ENCODE measurements at places on chromosomes 4 and X.

GRCh38 chrX:53077207-53078197 is 4.7 kb upstream of the TSPYL2 start:
- no peak for DNase-seq

DNA sequence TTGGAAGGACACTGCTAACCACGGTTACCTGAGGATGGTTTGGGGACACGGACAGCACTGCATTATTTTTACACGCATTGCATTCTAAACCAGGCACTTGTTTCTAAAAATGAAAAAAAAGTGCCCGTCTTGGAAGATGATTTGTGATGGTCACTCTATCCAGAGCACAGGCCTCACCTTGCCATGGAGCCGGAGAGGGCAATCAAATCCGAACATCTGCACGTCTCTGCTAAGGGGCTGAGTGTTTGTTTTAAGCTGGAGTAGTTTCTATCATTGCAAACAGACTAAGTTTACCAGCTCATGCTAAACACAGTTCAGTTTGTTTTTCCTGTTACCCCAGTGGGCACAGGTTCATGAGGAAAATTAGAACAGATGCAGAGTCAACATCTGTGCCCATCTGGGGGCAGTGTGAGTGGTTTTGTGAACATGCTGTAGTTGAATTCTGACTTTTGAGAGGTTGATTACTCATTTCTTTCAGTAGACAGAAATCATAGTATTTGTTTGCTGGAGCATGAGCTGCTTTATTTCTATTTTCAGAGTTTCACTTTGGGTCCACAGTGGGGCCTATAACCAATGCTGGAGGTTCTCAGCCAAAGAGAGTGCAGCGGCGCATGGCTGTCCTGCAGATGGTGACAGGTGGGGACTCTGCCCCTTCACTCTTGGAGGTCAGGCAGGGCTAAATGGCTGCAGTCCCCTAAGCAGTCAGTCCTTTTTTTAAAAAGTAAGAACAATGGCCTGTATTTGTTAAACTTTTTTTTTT is 65.4 kb upstream of the ENPP6 start:
- DNase-seq, result no peak

GRCh38 chrX:10574663-10575062 is 45.7 kb downstream of the MID1 start:
- no peak for DNase-seq

GRCh38 chr4:107599841-107600240 is 120.2 kb downstream of the PAPSS1 start:
- no peak for DNase-seq

DNA sequence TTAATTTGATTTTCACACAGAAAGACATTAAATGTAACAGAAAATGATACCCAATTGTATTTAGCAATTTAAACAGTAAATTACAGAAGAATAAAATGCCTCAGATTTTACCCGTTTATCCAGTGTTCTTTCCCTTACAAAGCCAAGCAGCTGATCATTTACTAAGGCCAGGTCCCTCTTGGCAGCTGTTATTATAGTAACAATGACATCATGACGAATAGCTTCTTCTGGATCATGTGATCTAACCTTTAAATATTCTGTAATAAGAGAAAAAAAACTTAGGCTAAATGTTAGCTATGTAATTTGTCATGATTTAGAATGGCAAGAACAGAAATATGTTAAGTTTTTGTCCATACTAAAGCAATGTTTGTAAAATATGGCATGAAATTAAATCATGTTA is 69.4 kb downstream of the PDS5A start:
- no peak for DNase-seq

GRCh38 chr4:48570646-48571220 is 80.7 kb downstream of the ZAR1 start:
- DNase-seq, result no peak

GRCh38 chr4:10011277-10011676 is 10.0 kb downstream of the SLC2A9 start:
- no peak for DNase-seq

- DNase-seq, result no peak
Measured at GRCh38 chrX:69919749-69920148, 130.0 kb downstream of the AWAT2 start.

- DNase-seq, result no peak
Measured at GRCh38 chr4:154004016-154004415, 215.1 kb upstream of the SFRP2 start.

GRCh38 chr4:100657187-100657586 is 139.4 kb upstream of the EMCN start:
- DNase-seq, result no peak

- DNase-seq, result no peak
Measured at GRCh38 chr4:138348055-138348454, 105.9 kb upstream of the SLC7A11 start.

DNA sequence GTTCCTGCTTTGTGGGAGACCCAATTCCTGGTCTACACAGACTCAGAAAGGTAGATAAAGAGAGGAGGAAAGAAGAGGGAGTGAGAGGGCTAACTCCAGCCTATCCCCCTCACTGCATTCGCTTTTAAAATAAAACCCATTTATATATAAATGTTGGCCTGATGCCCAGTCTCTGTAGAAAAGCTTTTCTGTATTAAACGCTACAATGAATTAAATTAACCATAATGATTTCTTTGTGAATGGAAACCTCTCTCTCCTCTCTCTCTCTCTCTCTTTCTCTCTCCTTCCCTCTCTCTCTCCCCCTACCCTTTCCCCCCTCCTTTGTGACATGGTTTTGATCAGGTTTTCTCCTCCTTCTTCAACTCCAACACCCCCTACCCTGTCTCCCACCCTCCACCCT is 34.8 kb downstream of the PJA1 start:
- no peak for DNase-seq

DNA sequence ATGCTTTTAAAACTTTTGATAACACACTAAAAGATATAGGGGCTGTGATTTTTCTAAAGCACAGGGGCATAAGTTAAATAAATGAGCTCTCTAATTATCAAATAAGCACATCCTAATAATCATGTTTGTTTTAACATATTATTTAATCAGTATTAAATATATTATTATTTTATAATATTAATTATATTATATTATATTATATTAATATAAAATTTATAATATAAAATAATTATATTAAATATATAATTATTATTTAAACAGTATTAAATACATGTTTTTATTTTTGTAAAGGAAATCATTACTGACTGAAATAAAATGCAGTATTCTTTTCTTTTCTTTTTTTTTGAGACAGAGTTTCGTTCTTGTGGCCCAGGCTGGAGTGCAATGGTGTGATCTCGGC is 136.5 kb downstream of the IL15 start:
- no peak for DNase-seq

- DNase-seq, result no peak
Measured at GRCh38 chrX:134938682-134939081, 52.1 kb upstream of the SMIM10 start.

DNA sequence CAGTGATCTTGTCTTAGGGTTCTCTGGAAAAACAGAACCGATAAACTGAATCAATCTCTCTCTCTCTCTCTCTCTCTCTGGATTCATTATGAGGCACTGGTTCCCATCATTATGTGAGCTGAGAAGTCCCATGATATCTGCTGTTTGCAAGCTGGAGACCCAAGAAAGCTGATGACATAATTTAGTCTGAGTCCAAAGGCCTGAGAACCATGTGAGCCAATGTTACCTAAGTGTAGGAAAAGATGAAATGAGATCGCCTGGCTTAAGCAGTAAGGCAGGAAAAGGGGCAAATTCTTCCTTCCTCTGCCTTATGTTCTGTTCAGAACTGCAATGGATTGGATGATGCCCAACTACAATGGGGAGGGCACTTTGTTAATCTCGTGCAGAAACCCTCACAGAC is 207.4 kb downstream of the RBM46 start:
- DNase-seq, result no peak

- no peak for DNase-seq
Measured at GRCh38 chr4:176242764-176243347, 26.2 kb downstream of the ASB5 start.

DNA sequence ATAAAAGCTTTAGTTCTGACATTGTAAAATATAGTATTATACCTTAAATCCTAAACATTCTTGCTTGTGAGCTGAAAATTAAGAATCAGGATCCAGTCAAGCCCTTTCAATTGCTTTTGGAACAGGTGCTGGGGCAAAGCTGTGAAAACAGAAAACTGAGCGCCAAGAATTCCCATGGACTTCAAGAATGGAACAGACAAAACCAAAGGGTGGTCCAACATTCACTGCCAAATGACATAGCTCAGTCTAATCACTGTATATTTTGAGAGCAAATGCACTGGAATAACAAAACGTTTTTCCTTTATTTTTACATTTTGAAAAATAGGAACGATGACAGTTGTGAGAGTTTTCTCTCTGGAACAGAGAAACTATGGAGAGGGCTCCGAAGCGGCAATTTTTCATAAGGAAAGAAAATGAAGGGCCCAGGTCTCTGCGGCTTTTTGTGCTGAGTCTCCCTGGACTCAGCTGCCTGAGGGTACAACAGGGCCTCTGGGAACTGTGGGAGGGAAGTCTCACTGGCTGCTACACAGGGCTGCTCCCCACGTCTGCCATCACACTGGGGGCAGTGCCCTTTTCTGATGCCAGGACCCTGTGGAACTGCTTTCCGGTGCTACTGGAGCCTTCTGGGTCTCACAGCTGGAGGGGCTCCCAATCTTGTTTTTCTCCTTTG is 56.0 kb upstream of the BMPR1B start:
- no peak for DNase-seq

DNA sequence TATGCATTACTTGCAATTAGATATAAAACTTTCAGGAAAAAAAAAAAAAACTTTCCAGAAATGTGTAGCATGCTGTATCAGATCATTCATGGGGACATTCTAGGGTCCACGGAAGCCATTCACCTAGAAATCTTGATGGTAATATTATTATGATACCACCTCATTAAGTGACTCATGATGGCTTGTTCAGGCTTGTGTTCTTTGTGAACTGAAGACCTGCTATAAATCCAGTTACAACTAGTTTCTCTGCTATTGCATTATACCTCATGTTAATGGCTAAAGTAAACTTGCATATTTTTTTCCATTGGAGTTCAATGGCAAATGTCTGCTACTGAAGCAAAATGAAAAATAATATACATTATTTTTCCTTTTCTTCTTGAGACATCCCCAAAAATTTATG is 35.3 kb upstream of the PTPN13 start:
- DNase-seq, result no peak

GRCh38 chr4:149121023-149121404 is 678.8 kb upstream of the NR3C2 start:
- no peak for DNase-seq

DNA sequence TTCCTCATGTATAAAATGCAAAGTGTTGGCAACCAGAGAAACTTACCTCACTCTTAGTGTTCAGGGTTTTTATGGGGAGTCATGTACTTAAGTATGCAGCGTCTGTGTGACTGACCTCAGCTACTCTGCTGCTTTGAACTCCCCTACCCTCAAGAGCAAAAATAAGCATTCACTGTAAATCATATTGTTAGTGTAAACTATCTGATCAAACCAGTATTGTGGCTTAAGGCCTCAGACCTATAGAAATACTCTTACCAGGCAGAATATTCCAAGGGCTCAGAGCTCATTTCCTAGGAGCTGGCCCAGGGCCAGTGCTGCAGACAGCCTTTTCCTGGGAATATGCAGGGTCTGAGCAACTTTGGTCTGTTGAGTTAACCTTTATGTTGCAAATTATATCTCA is 453.1 kb downstream of the CCSER1 start:
- DNase-seq, result no peak

DNA sequence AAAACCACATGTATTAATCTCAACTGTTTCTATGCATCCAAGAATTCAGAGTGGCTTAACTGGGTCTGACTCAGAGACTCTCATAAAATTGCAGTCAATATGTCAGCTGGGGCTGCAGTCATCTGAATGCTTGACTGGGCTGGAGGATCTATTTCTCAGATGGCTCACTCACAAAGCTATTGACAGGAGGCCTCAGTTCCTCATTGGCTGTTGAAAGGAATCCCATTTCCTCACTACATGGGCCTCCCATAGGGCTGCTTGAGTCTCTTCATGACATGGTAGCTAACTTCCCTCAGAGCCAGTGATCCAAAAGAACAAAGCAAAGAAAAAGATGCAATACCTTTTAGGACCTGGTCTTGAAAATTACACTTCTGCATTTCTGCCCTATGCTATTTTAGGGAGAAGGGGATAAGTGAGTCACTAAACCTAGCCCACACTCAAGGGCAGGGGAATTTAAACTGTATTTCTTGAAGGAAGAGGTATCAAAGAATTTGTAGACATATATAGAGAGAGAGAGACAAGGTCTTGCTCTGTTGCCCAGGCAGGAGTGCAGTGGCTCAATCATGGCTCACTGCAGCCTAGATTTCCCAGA is 9.8 kb downstream of the SCFD2 start:
- no peak for DNase-seq

DNA sequence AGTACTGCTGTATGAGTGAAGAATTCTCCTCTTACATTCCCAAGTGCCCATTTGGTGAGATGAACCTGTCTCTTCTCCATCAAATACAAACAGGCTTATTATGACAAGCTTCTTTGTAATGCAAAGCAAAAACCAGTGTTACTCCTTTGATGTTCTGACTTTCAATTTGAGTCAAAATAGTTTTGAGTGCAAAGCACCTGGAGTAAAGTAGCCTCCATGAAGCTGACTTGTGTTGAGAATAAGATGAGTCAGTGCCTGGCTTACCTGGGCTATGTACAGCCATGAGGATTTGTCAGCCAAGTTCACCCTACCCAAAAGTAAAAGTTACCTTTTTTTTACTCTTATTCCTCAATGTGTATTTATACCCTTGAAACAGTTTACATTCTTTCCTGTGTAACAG is 132.5 kb upstream of the FMR1 start:
- DNase-seq, result no peak
